SK-N-SH (cell line): ENCODE measurements at places on chromosomes 7 and 10.
A peak's percentile ranks its signal among the peaks of the same experiment; 100 is the strongest.

- peak; percentile 73 for DNase-seq
Observed at GRCh38 chr10:48289501-48290238, 15.2 kb upstream of the FRMPD2 start.

GRCh38 chr7:22979251-22979650, 34.7 kb downstream of the HYCC1 start:
- no peak for DNase-seq

DNA sequence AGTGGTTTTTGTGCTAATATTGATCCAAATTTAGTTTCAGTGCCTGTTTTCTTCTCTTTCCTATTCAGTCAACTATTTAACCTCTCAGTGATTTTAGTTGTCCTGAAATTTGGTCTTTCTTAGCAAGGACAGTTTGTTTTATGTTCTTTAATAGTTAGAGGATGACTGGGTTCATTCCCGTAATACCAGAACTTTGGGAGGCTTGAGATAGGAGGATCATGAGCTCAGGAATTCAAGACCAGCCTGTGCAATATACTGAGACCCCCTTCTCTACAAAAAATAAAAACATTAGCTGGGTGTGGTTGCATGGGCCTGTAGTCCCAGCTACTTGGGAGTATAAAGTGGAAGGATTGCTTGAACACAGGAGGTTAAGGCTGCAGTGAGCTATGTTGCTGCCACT, 148.3 kb downstream of the EXOC4 start:
- DNase-seq = no peak

DNA sequence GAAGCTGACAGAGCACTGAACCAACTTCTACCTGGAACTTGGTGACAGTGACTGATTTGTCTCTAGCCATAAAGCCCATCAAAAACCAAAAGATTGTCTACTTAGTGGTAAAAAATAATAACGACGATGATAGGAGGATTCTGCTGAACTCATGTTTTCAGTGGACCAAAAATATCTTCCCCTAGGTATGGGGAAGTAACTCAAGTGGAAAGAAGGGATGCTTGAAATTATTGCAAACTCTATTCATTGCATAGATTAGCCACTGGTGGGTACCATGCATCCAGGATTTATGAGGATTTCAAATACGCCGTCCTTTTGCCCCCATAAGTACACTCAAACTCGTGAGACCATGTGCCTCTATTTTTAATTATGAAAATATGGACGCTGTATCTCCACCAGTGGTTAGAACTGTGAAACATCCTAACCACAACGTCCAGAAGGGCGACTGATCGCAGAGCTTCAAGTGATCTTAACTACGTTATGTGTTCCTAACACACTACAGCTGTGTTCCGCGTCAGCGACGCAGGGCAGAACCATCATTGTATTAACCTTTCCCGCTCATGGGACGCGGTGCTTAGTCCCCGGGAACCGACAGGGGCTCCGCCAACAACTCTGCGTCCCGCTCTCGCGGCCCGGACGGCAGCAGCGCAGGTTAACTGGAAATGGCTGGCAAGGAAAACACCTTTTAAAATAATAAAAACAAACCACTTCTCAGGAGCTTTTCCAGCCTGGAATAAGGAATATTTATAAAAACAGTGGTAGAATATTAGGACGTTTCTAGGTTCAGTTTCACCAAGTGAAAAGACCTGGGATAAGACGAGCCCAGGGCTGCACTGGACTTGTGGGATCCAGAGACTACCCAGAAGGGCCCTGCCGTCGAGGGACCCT, 776 bp downstream of the PEX1 start:
- DNase-seq = peak; percentile 78

- DNase-seq = no peak
Observed at GRCh38 chr7:77665161-77665560, 31.1 kb upstream of the RSBN1L start.

- DNase-seq = no peak
Observed at GRCh38 chr10:88980247-88980646, 10.4 kb upstream of the FAS start.

DNA sequence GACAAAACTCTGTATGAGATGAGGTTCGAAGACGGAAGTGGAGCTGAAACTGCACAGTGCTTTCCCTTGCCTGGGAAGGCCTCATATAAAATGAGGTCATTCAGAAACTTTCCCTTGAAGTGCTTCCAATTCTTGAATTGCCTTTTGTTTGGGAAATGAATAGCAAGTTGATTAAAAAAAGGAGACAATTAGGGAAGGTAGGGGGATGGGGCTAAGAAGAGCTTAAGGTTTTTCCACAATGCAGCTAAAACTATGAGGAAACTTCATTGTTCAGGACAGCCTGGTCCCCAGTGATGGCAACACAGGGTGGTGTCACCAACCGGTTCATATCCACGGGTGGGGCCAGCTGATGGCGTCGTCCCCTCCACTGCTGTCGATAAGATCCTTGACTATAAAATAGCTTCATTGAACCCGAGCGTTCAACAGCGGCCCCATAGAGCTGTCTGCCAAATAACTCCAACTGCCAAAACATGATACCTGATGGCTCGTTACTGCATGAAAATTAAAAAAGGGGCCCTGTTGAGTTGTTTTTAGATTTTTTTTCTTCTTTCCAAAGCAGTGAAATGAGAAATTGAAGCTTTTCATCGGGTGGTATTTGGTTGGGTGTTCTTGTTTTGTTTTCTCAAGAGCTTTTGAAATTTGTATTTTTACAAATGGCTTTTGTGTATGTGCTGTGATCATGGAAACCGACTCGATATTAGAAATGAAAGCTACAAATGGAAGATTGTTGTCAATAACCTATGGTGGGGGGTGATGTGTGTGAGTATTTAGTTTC, 2.8 kb upstream of the CELF2 start:
- DNase-seq = no peak

DNA sequence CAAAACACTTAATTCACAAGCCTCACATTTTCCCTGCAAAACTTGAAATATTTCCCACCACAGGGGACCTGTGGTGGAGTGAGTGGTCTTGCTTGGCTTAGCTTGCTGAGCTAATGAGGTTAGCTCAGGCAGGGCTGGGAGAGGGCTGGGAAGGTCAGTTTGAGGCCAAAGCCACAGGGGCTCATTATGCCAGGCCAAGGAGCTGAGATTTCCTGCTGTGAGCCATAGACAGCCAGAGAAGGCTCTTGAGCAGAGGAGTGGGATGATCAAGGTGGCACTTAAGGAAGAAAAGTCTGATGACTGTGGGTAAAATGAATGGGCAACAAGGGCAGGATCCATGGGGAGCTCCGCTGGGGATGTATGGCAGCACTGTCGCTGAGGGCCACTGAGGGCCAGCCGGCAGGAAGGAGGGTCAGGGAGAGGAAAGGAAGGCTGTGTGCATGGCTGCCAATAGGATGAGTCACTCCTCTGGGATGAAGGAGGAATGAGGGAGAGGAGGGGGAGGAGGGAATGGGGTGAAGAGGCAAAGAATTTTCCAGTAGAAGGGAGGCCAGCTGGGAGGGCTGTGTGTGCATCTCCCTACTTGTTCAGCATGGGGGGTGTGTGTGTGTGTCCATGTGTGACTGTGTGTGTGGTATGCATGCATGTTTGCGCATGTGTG, 18.7 kb upstream of the ZNF488 start:
- DNase-seq = no peak

GRCh38 chr7:149003560-149004305, 24.6 kb downstream of the PDIA4 start:
- DNase-seq = no peak

GRCh38 chr10:122220736-122221135, 50.4 kb upstream of the BTBD16 start:
- no peak for DNase-seq

DNA sequence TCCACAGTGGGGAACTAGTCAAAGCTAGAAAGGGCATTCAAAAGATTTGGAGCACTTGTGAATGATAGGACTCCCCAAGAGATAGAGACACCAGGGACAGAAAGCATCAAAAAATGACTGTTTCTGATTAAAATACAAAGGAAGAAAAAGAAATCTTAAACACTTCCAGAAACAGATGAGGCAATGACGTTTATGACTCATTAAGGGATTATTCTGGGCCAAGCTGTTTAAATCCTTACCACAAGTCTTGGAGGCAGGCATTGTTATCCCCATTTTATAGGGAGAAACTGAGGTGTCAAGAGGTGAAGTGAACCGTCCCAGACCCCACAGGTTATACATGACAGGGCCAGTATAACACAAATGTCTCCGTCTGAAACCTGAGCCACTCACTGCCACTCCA, 68.3 kb upstream of the AMPH start:
- DNase-seq = no peak

- no peak for DNase-seq
Observed at GRCh38 chr10:43284341-43284910, 17.6 kb upstream of the RASGEF1A start.

DNA sequence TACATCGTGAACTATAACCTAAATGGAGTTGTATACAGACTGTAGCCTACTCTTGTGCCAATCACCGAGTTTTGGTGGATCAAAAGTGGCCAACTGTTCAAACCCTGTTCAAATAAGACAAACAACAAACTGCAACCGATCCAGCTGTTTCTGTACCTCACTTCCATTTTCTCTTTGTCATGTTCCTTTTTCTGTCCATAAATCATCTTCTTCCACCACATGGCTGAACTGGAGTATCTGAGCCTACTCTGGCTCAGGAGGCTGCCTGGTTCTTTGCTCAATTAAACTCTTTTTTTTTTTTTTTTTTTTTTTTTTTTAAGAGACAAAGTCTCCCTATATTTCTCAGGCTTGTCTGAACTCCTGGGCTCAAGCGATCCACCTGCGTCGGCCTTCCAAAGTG, 59.0 kb upstream of the NPVF start:
- DNase-seq = no peak

- DNase-seq = no peak
Observed at GRCh38 chr7:25117226-25118047, 7.6 kb downstream of the CYCS start.

DNA sequence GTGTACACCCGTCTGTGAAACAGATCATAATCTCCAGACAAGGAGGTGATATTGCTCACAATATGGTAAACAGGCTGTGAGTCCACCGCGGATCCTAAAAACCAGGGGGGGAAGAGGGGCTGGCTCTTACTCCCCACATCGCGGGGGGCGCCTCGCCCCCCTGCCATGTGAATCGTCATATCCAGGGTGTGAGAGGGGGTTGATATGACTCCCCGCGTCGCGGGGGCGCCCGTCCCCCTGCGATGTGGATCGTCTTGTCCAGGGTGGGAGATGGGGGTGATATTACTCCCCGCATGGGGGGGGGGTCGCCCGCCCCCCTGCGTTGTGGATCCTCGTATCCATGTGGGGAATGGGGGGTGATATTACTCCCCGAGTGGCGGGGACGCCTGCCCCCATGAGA, 30.9 kb downstream of the OCM2 start:
- DNase-seq = no peak

- DNase-seq = no peak
Observed at GRCh38 chr7:22110881-22111280, 165.2 kb upstream of the CDCA7L start.

GRCh38 chr7:8724080-8724718, 290.8 kb downstream of the NXPH1 start:
- DNase-seq = peak; percentile 59

- DNase-seq = no peak
Observed at GRCh38 chr10:89273680-89274079, 22.1 kb upstream of the LIPA start.

DNA sequence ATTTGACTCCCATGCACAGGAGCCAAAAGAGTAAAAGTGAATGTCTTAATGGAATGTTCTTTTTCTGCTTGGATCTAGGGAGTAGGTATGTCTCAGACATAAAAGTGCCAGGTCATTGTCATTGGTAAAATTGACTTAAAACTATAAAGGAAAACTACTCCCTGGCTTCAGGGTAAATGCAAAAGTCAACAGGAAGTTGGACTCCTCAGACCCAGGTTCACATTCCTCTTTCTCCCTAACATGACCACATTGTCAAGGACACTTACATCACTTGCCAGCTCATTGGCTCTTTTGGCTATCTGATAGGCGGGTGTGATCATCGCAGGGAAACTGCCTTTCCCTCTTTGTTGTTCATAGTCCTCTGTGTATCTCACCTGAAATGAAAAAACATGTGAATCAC, 13.7 kb downstream of the NRAP start:
- no peak for DNase-seq

DNA sequence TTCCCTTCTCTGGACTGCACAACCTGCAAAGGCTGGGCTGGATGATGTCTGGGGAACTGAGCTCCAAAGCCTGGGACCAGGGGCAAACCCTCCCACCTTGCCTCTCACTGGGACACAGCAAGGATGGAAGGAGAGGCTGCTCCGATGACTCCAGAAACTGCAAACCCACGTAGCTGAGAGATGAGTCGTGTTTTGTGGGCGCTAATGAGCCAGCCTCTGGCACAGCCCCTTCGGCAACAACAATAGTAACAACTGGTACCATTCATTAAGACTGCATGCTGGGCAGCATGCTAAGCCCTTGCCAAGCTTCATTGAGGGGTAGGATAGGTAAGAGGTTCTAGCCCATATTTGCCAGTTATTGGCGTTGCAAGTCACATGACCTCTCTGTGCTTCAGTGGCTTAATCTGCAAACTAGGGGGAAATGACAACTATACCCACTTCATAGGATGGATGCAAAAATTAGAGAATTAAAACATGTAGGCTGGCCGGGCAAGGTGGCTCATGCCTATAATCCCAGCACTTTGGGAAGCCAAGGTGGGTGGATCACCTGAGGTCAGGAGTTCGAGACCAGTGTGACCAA, 145.9 kb downstream of the SH3PXD2A start:
- DNase-seq = no peak

DNA sequence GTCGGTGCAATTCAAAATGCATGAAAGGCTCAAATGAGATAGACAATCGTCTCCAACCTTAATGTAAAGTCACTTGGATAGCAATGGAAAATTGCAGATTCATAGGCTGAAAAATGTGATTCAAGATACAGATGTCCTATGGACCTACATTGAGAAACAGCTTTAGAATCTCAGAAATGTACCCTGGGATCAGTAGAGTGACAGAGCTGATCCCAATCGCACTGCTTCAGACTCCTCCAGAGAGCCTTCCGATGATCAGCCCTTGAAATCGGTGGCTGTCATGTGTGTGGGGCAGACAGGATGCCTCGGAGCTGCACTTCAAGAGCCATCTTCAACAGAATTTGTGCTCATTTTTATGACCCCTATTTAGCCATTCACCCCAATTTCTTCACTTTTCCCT, 240.1 kb upstream of the GRB10 start:
- no peak for DNase-seq

DNA sequence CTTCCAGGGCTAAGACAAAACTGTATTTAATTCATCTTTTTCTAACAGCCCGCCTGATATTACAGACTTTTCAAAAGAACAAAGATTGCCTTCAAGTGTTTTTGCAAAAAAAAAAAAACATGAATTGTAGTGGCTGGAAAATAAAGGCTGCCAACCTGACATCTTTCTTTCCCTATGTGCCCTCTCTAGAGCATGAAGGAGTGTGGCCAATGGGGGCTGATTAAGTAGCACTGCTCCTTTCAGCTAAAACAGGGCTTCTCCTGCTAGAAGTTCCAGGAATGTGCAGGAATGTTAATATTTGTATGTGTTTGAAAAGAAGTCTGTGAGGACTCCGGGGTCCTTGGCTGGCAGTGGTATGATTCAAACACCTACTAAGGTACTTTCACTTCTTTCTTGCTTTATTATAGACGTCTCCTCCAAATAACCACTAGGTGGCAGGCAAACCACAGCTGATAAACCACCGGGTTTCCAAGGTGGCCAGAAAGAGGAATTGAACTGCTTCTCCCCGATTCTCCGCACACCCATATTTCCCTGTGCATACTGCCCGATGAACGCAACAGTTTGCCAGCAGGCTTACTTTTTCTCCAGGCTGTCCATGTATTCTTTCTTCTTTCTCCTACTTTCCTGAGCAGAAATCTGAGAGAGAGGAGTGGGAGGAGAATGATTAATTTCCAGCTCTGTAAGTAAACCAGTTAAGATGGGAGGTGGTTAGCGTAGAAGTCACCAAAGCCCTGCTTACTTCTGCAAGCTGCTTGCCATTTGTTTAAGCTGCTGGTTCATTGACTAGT, 56.8 kb upstream of the DGKI start:
- peak; percentile 81 for DNase-seq
